ENCODE measurements at places on chromosomes 13 and 19. TPM values are rescaled to one million over a fixed set of nuclear protein-coding genes. Genes with fewer than 3 reads are reported as not detected.

The FAM216B gene
- total RNA-seq, result not detected

The DCLK1 gene
- not detected for total RNA-seq

The CYP4F22 gene
- 0.80 TPM for total RNA-seq

The GRIK5 gene
- total RNA-seq, result 1.6 TPM

The ZNF93 gene
- 22.3 TPM for total RNA-seq

The SMIM17 gene
- total RNA-seq, result not detected

The MCEMP1 gene
- not detected for total RNA-seq

The CD320 gene
- total RNA-seq, result 41.4 TPM

The DMAC2 gene
- total RNA-seq, result 52.5 TPM

The ZNF835 gene
- 4.5 TPM for total RNA-seq

The WDR88 gene
- total RNA-seq, result 0.21 TPM

The PSG6 gene
- not detected for total RNA-seq

The ERICH6B gene
- not detected for total RNA-seq

The ASPDH gene
- total RNA-seq, result not detected

The NLRP9 gene
- not detected for total RNA-seq

The BRSK1 gene
- total RNA-seq, result 4.5 TPM

The FGF22 gene
- not detected for total RNA-seq

The ZNF439 gene
- 11.4 TPM for total RNA-seq

The IZUMO2 gene
- not detected for total RNA-seq

The TRPC4 gene
- total RNA-seq, result not detected

The LMTK3 gene
- total RNA-seq, result 4.5 TPM

The LIM2 gene
- not detected for total RNA-seq

The LRRC4B gene
- not detected for total RNA-seq

The OVOL3 gene
- total RNA-seq, result not detected

The PLVAP gene
- not detected for total RNA-seq

The SLC17A7 gene
- total RNA-seq, result 0.07 TPM

The ZC3H13 gene
- 38.5 TPM for total RNA-seq

The CEACAM21 gene
- total RNA-seq, result 22.1 TPM

The LHB gene
- 0.51 TPM for total RNA-seq

The FGF14 gene
- not detected for total RNA-seq

The IRGC gene
- not detected for total RNA-seq

The C2CD4C gene
- 0.11 TPM for total RNA-seq

The GATAD2A gene
- total RNA-seq, result 123 TPM

The GGN gene
- total RNA-seq, result 0.30 TPM

The HNRNPUL1 gene
- total RNA-seq, result 312 TPM

The ZNF234 gene
- total RNA-seq, result 7.9 TPM

The ING1 gene
- 19.6 TPM for total RNA-seq

The OR7C1 gene
- total RNA-seq, result not detected

The METTL21C gene
- not detected for total RNA-seq

The CYP2F1 gene
- total RNA-seq, result not detected

The KIR2DL1 gene
- not detected for total RNA-seq

The DNAAF3 gene
- total RNA-seq, result 0.53 TPM

The ATP8B3 gene
- 7.9 TPM for total RNA-seq

The ZNF284 gene
- total RNA-seq, result 2.1 TPM

The ODAD3 gene
- 0.16 TPM for total RNA-seq

The PGLYRP2 gene
- total RNA-seq, result 0.14 TPM

The FOXO1 gene
- 37.5 TPM for total RNA-seq

The OR10H1 gene
- total RNA-seq, result not detected

The GPR108 gene
- 59.9 TPM for total RNA-seq

The RASIP1 gene
- total RNA-seq, result 0.73 TPM

The PRR36 gene
- total RNA-seq, result 0.14 TPM

The PSG3 gene
- total RNA-seq, result not detected

The KCNN1 gene
- total RNA-seq, result not detected

The PSG7 gene
- not detected for total RNA-seq
